ENCODE measurements at places on chromosomes 3 and 15.

DNA sequence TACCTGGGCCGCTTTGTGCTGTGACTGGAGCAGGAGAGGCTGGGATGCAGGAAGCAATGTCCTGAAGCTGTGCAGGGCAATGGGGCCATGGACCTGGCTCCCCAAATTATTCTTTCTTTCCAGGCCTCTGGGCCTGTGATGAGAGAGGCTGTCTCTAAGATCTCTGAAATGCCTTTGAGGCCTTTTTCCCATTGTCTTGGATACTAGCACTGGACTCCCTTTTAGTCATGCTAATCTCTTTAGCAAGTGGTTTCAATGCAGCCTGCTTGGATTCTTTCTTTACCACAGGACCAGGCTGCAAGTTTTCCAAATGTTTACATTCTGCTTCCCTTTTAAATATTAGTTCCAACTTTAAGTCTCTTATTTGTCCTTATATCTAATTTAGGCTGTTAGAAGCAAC, 64.8 kb upstream of the SGO1 start:
- DNase-seq, result peak; percentile 67

DNA sequence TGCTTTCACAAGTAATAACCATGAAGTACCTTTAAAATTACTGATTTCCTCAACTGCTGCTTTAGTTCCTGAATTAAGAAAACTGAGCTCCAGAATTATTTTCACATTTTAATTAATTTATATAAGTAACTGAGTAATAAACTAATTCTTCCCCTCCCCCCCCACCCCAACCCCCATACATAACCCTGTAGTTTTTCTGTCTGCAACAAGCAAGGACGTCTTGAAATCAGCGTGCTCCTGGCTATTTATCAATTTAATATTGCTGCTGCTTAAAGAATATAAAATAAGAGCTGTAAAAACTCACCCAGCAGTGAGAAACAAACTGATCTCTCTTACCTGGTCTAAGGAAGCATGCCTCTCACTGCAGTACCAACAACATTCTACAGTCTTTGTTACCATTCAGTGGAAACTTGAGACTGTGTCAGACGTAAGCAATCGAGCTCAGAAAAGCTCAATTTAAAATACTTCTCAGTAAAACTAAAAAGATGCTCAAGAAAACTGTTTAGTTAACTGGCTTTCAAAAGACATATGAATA, 121.0 kb downstream of the TFDP2 start:
- DNase-seq, result peak; percentile 79

GRCh38 chr3:66229931-66230330, 9.1 kb downstream of the SLC25A26 start:
- no peak for DNase-seq

- DNase-seq, result no peak
Observed at GRCh38 chr3:185071287-185071800, 81.5 kb downstream of the C3orf70 start.

DNA sequence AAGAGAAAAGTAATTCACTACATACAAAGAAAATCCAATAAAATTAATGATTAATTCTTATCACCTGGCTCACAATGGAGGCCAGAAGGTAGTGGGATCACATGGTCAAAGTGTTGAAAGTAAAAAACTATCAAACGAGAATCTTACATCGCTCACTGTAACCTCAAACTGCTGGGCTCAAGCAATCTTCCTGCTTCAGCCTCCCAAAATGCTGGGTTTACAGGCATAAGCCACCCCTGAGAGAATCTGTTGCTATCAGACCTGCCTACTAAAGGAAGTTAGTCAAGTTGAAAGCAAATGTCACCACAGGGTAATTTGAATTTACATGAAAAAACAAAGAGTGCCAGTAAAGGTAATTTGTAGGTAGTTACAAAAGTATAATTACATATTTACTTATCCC, 103.3 kb downstream of the PCCB start:
- DNase-seq, result no peak

- no peak for DNase-seq
Observed at GRCh38 chr3:21672303-21672702, 78.7 kb downstream of the ZNF385D start.

GRCh38 chr15:24954783-24955530, at the start of the genes SNRPN and SNURF:
SNRPN (plus strand) TSS chr15:24954987; CDS start chr15:24974454, 19,467 bp downstream.
SNURF (plus strand) TSS chr15:24954987; CDS start chr15:24955049, 62 bp downstream.
- peak; percentile 64 for DNase-seq

- DNase-seq, result no peak
Observed at GRCh38 chr15:50209809-50210208, 27.8 kb downstream of the SLC27A2 start.

- no peak for DNase-seq
Observed at GRCh38 chr3:152608696-152609594, 226.0 kb upstream of the P2RY1 start.

- DNase-seq, result no peak
Observed at GRCh38 chr3:140164922-140165590, 230.1 kb downstream of the CLSTN2 start.

GRCh38 chr3:13648060-13649001, 99.4 kb downstream of the FBLN2 start:
- DNase-seq, result peak; percentile 92

DNA sequence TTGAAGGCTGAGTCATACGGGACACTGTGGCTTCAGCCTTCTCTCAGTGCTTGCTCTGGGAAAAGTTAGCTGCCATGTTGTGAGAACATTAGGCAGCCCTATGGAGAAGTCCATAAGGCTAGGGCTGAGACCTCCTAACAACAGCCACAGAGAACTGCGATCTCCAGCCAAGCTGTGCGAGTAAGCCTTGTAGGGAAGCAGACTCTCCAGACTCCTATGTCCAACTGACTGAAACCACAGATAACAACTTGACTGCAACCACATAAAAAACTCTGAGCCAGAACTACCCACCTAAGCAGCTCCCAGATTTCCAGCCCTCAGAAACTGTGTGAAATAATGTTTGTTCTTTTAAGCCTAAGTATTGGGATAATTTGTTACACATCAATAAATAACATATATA, 40.7 kb downstream of the DENND6A start:
- DNase-seq, result no peak

GRCh38 chr3:124354150-124354549, 362.2 kb upstream of the ROPN1 start:
- DNase-seq, result no peak

DNA sequence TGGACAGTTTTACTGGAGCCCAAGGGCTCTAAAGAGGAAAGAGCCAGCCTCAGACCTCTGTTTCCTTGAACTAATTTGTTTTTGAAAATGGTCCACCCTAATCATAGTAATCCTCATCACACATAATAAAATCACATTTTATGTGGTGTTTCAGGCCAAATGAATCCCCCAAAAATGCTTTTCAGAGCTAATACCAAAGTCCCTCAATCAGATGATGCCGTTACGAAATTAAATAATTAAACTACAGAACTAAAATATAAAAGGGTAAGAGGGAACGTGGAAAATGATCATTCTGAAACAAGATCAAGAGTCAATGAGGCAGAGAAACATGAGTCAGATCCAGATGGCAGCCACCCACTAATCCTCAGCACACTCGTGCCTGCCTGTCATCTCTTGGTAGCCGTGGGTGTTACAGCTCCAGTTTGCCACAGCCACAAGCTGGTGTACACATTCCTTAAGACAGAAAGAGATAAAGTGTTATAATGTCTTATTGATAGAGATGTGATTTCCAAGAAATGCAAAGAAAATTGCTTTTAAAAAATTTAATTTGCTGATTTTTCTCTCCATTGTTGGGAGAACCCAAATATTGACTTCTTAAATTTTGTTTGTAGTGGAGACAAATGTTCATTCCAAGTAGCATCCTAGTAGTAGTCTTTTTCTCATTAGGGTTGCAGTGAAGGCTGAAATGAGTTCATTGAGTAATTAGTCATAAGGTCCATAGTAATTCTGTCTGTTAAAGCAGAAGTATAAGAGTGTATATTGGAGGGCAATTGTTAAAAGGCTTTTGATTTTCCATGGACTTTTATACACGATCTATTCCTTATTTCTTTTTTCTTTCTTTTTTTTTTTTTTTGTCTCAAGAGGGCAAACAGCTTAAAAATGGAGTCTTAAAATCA, 104.2 kb downstream of the AGBL1 start:
- no peak for DNase-seq

GRCh38 chr15:48954538-48954937, 9.2 kb downstream of the SHC4 start:
- DNase-seq, result no peak

GRCh38 chr15:62550106-62550505, 385.0 kb upstream of the C2CD4B start:
- DNase-seq, result no peak

- no peak for DNase-seq
Observed at GRCh38 chr3:135077186-135077585, 282.1 kb downstream of the EPHB1 start.

DNA sequence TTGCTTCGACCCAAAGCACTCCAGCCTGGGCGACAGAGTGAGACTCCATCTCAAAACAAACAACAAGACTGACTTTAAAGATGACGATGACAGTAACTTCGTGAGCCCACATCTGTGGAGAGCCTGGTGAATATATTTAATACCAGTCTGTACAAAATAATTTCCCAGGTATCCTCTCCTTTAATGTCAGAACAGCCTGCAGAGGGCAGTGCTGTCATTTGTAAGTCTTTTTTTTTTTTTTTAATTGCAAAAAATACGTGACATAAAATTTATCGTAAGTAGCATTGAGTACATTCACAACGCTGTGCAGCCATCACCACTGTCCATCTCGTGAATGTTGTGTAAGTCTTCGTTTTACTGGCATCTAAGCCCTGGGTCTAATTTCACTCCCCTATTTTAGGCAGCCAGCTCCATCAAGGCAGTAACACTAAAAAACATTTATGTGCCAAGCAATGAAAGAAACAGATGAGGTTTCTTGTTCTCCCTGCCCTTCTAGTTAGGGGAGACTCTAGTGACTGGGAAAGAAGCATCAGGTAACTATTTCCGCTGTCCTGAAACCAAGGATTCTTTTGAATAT, 1.4 kb downstream of the HTD2 start:
- no peak for DNase-seq

DNA sequence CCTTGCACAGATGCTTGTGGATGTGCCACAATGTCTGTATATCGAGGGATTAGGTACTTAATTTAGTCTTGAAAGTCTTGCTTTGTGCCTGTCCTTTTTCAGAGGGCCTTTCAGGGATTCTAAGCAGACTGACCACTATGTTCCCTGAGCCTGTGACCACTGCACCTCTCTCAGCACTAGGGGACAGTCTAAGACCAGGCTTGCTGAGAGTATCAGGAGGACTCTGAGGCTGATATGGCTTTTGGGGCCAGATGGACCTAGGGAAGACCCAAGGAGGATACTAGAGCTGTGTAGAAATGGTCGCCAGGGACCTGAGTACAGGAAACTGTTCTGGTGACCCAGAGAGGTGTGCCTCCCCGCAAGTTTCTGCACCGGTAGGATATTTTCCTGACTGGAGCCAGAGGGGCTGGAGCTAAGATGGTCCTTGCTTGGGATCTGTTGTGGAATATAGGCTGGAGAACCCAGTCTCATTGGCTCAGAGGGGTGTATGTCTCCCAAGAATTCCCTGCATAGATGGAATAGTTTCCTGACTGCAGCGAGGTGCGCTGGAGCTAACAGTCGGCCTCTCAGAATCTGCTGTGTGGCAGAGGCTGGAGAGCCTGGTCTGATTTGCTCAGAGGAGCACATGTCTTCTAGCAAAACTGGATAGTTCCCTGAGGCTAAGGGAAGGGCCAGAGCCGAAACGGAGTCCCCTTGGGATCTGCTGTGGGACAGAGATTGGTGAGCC, 213.2 kb upstream of the DCBLD2 start:
- DNase-seq, result peak; percentile 44

DNA sequence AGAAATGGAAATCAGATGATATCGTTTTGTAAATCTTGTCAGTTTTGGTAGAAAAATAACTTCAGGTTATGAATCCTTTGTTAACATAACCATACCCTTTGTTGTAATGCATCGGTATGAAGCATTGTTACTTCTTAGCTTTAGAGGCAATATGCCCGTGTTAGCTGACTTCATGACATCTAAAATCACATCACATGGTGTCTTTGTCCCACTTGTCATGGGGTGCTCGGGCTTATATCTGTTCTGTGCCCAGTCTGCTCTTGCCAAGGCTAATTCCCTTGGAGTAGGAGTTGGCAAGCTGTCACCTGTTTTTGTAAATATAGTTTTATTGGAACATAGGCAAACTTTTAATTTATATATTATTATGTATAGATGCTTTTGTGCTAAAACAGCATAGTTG, 39.6 kb downstream of the SLC25A26 start:
- DNase-seq, result no peak

GRCh38 chr3:193270451-193270850, 29.4 kb downstream of the PLAAT1 start:
- DNase-seq, result no peak

DNA sequence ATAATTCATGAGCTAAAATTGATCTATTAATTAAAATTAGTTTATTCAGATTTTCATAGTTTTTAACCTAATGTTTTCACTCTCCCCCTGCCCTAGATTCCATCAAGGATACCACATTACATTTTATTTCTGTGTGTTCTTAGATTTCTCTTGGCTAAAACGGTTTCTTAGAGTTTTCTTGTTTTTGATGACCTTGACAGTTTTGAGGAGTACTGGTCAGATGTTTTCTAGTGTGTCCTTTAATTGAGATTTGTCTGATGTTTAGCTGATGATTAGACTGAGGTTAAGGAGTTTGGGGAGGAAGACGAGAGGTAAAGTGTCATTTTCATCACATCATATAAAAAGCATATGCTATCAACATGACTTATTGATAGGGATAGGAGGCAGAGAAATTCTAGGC, 475.9 kb downstream of the SQOR start:
- DNase-seq, result no peak

- DNase-seq, result no peak
Observed at GRCh38 chr3:46854555-46854991, 8.7 kb downstream of the MYL3 start.

DNA sequence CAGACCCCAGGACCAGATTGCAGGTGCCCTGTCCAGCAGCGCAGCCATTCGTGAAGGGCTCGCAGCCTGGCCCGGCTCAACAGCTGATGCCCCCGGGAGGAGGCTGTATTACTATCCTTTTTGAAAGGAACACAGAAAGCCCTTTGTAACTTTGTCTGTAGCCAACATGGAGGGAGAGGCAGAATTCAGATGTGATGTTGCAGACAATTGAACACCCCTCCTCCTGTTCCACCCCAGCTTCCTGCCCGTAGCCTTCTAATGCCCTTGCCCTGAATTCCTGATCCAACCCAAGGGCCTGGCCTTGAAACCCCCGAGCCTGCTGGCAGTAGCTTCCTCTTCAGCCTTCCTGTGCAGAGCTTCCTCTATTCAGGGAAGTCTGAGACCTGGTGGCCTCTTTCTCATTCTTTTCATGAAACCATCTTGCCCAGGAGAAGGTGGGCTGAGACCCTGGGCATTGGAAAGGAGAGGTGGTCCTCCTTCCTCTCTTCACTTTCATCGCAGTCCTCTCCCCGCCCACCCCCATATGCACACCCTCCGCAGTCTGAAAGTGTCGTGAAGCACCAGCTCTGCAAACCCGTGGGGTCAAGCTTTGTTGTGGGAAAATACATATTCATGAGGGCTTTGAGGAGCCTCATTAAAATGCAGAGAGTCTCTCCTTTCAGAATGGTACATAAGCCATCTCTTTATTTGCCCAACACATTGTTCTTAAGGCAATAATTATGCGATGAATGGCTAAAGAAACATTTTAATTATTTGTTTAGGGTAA, 109.2 kb downstream of the APBA2 start:
- DNase-seq, result no peak

- DNase-seq, result no peak
Observed at GRCh38 chr3:175065497-175065896, 206.4 kb downstream of the NAALADL2 start.

All from NT2/D1 (cell line).